Inflammatory macrophage treated with lipopolysaccharide for 1 hour (primary cell): ENCODE measurements at places on chromosomes 16 and 17.

DNA sequence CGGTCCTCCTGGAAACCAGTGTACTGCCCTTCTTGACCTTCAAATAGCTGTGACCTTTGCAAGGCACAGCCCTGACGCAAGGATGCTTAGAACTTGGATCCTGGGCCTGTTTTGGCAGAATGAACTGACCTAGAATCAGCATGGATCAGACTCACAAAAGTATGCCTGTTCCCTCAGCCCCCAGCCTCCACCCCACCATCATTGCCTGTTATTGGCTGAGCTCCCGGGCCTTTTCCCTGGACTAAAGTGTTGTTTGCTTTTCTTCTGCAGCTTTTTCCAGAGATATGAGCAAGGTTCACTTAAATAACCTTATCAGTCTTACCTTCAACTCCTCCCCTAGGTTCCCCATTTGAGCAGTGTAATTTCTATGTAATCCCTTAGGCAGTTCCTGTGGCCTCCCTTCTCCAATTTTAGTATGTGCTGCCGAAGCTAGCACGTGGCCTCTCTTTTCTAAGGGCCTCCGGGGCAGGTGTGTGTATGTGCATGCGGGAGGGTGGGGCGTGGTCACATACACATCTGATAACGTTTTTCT lies 347.4 kb downstream of the MAF start:
- no peak for DNase-seq

- peak; percentile 31 for DNase-seq
Observed at GRCh38 chr16:73016488-73016830, 31.5 kb downstream of the ZFHX3 start.

- no peak for DNase-seq
Observed at GRCh38 chr17:47807421-47807820, 14.2 kb downstream of the OSBPL7 start.

- no peak for DNase-seq
Observed at GRCh38 chr16:15460601-15461000, 26.2 kb downstream of the BMERB1 start.

- DNase-seq: peak; percentile 53
Observed at GRCh38 chr17:29045734-29046472, 3.0 kb downstream of the PIPOX start.

DNA sequence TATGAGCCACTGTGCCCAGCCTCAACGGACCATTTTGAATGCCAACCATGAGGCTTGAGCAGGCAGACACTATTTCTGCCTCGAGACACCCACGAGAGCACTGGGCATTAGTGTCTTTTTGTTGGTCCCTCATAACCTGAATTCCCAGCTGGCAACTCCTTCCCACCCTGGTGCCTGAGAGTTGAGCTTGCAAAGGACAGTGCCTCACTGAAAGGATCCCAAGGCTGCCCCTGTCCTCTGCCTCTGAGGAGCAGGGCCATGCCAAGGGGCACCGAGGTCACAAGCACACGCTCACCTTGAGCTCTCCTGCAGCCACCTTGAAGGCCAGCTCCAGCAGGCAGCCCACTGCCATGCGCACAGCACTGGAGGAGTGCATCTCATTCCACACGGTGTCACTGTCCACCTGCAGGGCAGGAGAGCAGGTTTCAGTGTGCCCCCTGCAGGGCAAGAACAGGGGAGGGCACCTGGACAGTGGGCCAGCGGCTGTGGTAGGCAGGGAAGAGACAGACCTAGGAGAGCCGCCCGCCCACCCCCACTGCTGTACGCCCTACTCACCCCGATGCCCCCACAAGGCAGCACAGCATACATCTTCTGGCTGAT lies 12.8 kb downstream of the G6PC3 start:
- no peak for DNase-seq

- DNase-seq: no peak
Observed at GRCh38 chr17:73643001-73643851, 1.0 kb downstream of the SDK2 start.

DNA sequence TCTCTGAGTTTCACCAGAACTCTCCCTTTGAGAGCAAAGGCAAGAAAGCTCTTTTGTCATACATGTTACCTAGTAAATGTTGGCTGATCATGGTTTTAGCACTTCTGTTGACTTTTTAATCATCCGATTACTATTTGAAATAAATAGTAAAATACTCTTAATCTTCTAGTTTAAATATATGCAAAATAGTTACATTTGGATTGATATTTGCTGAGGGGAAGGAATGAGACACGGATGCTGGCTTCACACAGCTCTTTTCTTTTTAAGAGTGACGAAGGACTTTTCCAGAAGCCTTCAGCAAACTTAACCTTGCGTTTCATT lies 9.4 kb downstream of the NFATC3 start:
- DNase-seq: no peak

DNA sequence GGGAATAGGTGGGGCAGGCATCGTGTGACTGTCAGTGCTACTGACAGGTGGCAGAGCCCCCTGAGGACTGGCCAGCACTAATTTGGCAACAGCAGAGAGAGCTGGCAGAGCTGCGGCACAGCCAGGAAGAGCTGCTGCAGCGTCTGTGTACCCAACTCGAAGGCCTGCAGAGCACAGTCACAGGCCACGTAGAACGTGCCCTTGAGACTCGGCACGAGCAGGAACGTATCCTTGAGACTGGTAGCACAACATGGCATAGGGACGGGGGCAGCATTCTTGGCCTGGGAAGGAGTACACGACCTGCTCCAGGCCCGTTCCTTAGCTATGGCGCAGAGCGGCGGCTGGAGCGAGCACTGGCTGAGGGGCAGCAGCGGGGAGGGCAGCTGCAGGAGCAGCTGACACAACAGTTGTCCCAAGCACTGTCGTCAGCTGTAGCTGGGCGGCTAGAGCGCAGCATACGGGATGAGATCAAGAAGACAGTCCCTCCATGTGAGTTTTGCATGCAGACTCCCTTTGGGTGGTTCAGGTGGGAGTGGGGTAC lies 3.0 kb upstream of the NRN1L start:
- DNase-seq: no peak

- DNase-seq: no peak
Observed at GRCh38 chr16:12853972-12854371, 47.4 kb upstream of the SHISA9 start.

DNA sequence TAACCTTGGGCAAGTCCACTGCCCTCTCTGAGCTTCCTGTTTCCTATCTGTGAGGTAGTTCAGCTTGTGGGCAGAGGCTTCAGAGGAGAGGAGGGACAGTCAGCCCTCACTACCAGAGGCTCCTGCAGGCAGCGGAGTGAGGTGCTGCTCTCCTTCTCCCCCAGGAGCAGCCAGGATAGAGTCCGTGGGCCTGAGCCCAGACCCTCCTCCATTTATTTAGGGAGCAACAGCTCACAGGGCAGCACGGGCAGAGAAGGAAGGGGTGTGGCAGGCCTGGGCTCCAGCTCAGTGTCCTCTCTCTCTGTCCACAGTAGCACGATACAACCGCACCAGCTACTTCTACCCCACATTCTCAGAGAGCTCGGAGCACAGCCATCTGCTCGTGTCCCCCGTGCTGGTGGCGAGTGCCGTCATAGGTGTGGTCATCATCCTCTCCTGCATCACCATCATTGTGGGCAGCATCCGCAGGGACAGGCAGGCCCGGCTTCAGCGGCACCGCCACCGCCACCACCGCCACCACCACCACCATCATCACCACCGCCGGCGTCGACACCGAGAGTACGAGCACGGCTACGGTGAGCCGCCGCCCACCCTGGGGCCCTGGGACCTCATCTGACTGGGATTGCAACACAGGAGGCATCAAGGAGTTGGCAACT lies 42.3 kb downstream of the BEAN1 start:
- no peak for DNase-seq
